ENCODE measurements at places on chromosomes 3 and 15.
A peak's percentile ranks its signal among the peaks of the same experiment; 100 is the strongest.

DNA sequence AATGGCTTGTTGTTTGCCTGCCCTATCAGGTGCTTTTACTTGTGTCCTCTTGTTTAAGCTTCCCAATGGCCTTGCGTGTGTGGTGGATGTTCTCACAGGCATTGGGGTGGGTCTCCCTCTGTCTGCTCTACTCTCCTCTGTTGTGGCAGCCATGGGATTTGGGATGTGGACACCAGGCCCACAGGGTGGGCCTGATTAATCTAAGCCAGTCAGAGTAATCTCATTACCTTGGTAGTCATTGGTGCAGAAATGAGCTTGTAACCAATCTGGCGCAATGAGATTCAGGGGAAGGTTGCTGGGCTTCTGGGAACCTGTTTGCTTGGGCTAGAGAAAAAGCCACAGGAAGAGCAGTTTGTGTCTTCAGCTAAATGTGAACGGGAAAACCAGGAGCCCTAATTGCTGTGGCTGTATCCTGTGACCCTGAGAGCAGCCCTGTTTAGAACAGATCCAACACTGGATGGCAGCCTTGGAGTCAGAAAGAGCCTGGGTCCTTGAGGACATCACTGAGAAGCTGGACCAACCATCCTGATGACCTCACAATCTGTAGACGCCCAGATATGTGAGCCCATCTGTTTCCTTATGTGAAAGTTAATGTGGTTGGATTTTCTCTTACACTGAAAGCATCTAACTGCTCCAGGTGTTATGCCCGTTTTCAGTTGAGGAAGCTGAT is 157.3 kb upstream of the UBE2E1 start:
- DNase-seq: no peak

DNA sequence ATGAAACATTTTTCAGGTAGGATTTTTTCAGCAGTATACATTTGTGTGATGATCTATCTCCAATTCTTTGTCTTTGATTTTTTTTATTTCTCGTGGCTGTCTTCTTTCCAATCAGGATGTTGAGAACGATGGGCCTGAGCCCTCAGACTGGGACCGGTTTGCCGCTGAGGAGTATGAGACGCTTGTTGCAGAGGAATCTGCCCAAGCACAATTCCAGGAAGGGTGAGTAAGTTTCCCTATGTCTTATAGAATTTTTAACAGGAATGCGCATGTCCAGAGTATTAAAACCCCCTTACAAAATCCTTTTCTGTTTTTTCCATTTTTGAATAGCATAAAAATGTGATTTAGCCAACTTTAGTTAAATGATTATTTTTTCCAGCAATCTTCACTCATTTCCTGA is 90.0 kb downstream of the MSL2 start:
- no peak for DNase-seq

GRCh38 chr3:166071-166470 is 30.5 kb upstream of the CHL1 start:
- DNase-seq: no peak

DNA sequence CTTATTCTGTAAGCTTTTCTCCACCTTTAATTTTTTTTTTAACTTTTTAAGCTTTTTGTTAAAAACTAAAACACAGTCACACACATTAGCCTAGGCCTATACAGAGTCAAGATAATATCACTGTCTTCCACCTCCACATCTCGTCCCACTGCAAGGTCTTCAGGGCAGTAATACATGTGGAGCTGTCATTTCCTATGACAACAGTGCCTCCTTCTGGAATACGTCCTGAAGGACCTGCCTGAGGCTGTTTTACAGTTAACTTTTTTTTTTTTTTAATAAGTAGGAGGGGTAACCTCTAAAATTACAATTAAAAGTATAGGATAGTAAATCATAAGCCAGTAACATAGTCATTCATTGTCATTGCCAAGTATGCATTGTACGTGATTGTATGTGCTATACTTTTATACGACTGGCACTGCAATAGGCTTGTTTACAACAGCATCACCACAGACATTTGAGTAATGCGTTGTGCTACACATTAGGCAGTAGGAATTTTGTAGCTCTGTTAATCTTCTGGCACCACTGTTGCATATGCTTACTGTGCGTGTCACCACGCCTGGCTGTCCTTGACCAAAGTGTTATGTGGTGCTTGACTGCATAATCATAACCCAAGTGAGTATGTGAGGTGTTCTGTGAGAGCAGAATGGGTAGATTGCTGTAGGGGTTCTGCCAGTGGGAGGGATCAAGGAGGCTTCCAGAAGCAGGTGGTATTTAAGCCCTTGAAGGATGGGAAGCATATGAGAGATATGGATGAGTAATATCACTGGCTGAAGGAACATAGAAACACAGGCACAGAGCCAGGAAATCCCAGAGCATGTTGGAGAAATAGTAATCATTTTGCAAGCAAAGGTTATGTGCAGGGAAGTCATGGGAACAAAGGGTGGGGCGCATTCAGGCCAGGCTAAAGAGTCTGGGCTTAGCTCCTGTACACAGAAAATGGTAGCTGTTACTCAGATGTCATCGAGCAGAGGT is 18.3 kb downstream of the FBXO22 start:
- peak; percentile 35 for DNase-seq

DNA sequence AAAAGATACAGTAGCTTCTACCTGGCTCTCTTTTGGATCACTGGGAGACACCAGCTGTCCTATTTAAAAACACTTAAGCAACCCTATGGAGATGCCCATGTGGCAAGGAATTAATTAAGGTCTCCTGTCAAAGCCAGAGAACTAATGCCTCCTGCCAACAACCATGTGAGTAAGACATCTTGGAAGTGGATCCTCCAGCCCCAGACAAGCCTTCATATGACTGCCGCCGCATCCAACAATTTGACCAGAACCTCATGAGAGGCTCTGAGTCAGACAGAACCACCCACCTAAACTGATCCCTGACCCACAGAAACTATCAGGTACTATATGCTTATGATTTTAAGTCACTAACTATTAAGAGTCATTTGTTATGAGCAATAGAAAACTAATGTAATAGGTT is 22.3 kb downstream of the IFT80 start:
- no peak for DNase-seq

GRCh38 chr3:162134571-162134970 is 638.0 kb downstream of the OTOL1 start:
- peak; percentile 88 for DNase-seq

GRCh38 chr3:57081173-57081572 is 20.7 kb downstream of the SPATA12 start:
- no peak for DNase-seq

GRCh38 chr15:87365186-87365585 is 891.4 kb downstream of the NTRK3 start:
- no peak for DNase-seq

GRCh38 chr3:50263478-50264382 is 5.2 kb upstream of the SEMA3B start:
- no peak for DNase-seq

DNA sequence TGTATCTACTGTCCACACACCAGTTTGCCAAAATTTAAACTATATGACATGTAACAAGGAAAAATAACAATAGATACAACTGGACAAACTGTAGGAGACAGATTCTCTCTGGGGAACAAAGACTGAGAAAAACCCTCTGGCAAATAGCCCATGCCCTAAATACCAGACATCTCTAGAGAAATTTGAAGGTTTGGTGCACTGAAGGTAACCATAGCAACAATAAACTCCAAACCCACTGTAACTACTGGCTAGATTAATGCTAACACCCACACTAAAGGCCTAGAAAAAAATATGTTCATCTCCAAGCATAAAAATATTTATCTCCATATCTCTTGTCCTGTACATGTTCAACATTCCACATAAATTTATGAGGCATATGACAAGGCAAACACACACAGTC is 267.1 kb downstream of the STXBP5L start:
- DNase-seq: no peak

DNA sequence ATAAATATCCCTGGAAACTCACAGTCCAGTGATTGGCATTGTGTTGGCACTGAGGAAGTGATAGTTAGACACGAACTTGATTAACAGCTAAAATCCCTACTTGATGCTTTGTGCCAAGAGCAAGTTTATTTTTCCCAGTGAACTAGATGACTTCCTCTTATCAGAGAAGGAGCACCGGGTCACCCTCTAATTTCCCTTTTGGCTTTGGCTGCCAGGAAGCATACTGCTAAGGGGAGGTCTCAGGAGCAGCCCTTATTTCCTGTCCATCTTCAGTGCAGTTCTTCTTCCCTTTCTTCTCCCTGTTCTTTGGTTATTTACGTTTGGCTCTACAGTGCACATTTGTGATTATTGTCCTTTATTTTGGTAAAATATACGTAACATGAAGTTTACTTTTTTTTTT is 13.0 kb downstream of the FBLN2 start:
- no peak for DNase-seq

DNA sequence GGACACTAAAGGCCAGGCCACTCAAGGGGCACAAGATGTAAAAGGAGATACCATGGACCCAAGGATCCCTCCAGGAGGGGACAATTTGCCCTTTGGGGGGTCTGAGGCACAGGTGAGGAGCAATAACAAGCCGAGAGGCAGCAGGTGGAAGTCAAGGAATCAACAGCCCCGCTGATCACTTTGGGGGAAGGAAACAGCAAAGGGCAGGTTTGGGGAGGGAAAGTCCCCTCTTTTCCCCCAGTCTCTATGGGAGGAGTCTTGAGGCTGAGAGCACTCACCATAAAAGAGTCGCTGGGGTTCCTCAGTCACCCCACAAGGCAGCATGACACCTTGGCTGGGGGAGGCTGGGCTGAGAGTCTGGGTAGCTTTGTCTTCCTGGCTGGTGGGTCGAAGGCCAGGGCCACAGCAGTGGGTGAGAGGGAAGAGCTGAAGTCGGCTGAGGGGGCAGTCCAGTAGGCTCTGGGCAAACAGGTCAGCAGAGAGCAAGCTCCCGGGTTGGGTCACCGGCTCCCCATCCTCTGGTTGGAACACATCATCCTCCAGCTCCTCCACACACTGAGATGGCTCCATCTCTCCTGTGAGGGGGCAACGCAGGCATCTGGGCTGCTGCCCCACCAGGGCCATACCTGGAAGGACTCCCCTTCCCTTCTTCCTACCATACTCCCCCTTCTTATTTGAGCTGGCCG is 3.0 kb downstream of the BMF start:
- DNase-seq: no peak

GRCh38 chr3:21859124-21860081 is 108.4 kb upstream of the ZNF385D start:
- no peak for DNase-seq

- DNase-seq: no peak
These were observed 26.9 kb downstream of the PIERCE2 start for GRCh38 chr15:55434989-55435825.

- DNase-seq: no peak
These were observed 36.7 kb downstream of the POC1A start for GRCh38 chr3:52117537-52117936.

GRCh38 chr15:69082554-69082953 is 68.1 kb downstream of the NOX5 start:
- DNase-seq: no peak

- DNase-seq: no peak
These were observed 6.9 kb downstream of the SEMA3G start for GRCh38 chr3:52438104-52438376.

DNA sequence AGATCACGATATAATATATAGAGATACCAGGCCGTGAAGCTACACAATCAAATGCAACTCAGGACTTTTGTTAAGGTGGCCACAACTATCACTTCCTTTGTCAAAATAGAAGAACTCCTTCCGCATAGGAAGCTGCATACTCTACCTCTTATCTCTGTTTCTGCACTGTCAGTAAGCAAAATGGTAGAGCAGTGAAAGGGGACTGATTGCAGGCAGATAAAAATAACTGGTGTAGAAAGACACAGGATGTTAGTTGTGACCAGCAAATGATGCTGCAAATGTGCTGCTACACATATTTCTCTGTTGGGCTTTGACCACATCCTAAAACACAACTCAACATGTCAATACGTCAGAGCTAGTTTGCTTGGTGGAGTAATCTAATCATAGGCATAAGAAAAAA is 16.3 kb upstream of the TRAT1 start:
- DNase-seq: peak; percentile 39

DNA sequence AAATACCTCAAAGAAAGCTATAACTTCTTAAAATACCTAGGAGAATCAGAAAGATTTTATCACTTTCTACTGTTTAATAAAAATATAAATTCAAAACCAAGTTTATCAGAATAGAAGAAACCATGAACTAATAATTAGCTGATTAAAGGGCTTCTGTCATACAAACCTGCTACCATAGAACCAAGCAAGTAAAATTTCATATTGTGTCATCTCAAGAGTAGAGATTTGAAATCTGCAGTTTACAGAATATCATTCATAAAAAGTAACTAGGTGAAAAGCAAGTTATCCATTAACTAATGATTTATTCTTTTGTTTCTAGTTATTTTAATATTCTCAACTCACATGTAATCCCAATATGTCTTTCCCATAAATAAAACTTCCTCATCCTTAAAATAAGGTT is 36.8 kb upstream of the XXYLT1 start:
- no peak for DNase-seq

GRCh38 chr3:18645619-18646018 is 220.5 kb upstream of the SATB1 start:
- no peak for DNase-seq

- DNase-seq: no peak
These were observed 22.4 kb downstream of the NIPA1 start for GRCh38 chr15:22808761-22809280.

DNA sequence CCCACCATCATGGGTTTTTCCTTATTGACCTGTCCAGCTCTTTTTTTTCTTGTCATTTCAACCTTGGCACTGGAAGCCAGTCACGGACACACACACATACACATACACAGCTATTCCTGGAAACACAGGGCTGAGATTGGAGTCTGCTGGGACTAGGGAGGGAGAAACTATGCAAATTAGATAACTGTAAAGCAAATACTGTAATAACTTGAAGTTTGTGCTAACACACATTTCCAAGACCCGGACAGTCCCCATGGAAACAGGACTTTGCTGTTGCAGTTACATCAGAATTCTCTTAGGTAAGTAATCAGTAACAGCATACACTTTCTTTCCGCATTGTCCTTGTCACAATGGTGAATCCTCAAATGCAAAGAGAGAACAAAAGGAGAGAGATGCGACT is 304.4 kb downstream of the KBTBD8 start:
- DNase-seq: no peak

DNA sequence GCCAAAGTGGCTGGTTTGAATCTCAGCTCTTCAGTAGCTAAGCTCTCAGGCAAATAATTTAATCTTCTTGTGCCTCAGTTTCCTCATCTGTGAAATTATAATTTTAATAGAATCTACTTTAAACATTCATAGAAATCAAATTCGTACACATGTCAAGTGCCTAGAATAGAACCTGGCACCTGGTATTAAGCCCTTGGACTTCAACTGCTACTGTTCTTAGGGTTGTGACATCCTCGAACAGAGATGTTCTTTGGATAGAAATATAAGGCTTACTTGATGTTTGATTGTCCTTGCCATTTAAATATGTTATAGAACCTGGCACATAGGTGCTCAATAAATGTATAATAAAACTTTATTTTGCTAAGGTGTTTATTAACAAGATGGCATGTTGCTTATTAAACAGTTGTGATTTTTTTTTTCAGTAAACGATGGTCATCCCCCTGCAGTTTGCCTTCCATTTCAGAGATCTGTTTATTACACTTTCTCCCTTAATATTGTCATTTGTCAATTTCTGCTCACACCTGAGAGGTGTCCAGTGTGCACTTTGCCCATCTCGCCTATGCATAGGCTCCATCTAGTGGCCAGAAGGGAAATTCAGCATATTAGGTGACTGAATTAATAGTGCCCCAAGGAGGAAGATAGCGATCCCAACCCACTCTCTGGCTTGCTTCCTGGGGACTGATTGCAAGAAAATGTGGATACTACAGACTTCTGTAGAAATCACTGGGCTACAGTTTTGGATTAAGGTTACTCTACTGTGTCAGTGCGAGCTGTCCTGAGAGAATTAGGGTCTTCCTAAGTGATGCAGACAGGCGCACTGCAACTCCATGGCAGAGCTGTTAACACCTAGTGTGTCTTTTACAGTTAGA is 10.7 kb downstream of the IGF1R start:
- peak; percentile 27 for DNase-seq

- no peak for DNase-seq
These were observed 9.1 kb downstream of the TRIM42 start for GRCh38 chr3:140686948-140687347.

Data from DND-41 (cell line).